ENCODE measurements at places on chromosomes 16 and 17. TPM values are rescaled to one million over a fixed set of nuclear protein-coding genes. Genes with fewer than 3 reads are reported as not detected.

Gene PYDC1
- polyA plus RNA-seq, result not detected

DNA sequence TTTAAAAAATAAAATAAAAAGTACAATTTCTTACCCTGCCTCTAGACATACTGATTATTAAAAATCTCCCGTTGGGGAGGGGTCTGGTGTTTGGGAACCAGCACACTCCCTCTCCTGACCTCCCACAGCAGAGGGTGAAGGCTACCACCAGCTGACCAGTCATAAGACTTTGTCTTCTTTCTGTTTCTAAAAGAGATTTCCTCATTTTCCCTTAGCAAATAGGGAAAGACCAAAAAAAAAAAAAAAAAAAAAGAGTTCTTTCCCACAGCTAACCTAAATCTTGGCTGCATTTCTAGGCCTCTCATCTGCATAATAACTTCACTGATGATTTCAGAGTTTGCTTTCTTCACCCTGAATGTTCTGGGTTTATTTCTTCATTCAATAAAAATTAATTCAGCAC lies 30.3 kb downstream of the CDK5RAP3 start:
- DNase-seq, result no peak

DNA sequence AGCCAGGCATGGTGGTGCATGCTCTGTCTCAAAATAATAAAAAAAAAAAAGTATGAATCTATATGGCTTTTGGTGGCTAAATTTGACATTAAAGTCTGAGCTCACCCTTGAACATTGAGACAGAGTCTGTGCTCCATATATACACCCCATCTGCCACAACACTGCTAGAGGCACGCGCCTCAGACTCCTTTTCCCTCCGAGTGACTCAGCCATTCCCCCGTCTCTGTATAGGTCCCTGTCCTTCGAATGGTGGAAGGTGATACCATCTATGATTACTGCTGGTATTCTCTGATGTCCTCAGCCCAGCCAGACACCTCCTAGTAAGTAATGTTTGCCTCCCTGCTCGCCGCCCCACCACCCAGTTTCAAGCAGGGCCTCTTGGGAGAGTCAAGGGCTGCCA lies 4.5 kb upstream of the EFNB3 start:
- no peak for DNase-seq

Gene KRTAP4-5
- polyA plus RNA-seq, result not detected

DNA sequence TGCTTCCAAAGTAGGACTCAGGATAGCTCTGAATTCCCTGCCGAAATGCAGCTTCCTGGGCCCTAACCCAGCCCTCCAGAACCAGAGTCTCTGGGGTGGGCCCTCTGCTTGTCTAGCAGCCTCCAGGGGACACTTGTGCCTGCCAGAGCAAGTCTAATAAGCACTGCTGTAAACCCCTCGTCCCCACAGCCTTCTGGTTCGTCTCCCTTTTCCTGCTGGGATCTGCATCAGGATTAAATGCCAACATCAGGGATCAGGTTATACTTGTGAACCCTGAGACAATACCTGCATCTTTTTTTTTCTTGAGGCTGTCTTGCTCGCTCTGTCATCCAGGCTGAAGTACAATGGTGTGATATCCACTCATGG lies 282.0 kb downstream of the SEC14L1 start:
- no peak for DNase-seq

GRCh38 chr17:39627712-39628516 lies 1.2 kb downstream of the PPP1R1B start:
- no peak for DNase-seq

Gene PDILT
- polyA plus RNA-seq, result not detected

Gene ST6GALNAC1
- polyA plus RNA-seq, result 4.2 TPM

DNA sequence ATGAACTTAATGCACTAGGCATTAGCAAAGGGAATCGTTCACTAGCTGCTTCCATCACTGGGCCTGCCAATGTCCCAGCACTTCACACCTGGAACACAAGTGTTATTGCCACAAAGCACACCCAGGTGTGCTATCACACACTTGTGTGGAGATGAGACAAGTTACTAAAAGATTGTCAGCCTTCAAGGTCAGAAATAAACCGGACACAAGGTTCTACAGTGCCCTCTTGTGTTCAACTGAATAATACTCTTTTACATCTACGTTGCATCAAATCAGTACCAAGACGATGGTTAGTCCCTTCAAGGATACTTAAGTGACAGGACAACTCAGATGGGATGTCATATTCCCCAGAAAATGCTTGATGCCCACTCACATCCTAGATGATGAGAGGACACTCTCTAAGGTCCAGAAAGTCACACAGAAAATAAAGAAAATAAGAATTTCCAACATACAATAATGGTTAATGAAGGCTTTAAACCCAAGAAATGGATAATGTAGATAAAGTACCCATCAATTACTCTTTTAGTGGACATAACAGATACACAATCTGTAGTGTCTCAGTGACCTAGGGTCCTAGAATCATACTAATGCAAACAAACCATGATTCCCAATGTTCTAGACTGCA lies 16.4 kb upstream of the GLG1 start:
- no peak for DNase-seq

Gene CPNE2
- 43.0 TPM for polyA plus RNA-seq

- peak; percentile 1 for DNase-seq
These were observed 601 bp upstream of the RFWD3 start for GRCh38 chr16:74667255-74667700.

Gene MLKL
- 10.7 TPM for polyA plus RNA-seq

Gene ARL5C
- not detected for polyA plus RNA-seq

DNA sequence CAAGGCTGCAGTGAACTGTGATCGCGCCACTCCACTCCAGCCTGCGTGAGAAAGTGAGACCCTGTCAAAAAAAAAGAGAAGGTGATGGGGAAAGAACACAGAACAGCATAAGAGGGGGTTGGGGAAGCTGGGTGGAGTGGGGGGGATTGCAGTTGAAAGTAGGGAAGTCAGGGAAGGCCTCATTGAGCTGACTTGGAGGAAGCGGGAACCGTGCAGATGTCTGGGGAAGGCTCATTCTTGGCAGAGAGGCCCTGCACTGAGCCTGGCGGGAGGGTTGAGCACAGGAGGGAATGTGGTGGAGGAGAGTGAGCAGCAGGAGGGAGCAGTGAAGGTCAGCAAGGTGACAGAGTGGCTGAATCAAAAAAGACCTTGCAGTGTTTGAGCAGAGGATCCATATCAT lies 26.9 kb downstream of the IL4R start:
- DNase-seq, result no peak

Gene ENPP7
- not detected for polyA plus RNA-seq

Gene KRTAP16-1
- polyA plus RNA-seq, result not detected

- DNase-seq, result no peak
These were observed 722.0 kb upstream of the SOX9 start for GRCh38 chr17:71398800-71399219.

- no peak for DNase-seq
These were observed 4.3 kb upstream of the HEATR6 start for GRCh38 chr17:60082946-60083471.

Data from urinary bladder (tissue), 4 donors.